T-helper 2 cell treated with Interferon-gamma antibody and Interleukin-4, amounts not matched to agents 5 μg/mL and 100 μg/mL, for 36 hours (primary cell): ENCODE measurements at places on chromosomes 7 and 10.

- peak; percentile 71 for DNase-seq
Observed at GRCh38 chr10:3067118-3067858, at the start of gene PFKP. Gene PFKP (plus strand): TSS chr10:3067548. CDS start chr10:3067596, 48 bp downstream.

DNA sequence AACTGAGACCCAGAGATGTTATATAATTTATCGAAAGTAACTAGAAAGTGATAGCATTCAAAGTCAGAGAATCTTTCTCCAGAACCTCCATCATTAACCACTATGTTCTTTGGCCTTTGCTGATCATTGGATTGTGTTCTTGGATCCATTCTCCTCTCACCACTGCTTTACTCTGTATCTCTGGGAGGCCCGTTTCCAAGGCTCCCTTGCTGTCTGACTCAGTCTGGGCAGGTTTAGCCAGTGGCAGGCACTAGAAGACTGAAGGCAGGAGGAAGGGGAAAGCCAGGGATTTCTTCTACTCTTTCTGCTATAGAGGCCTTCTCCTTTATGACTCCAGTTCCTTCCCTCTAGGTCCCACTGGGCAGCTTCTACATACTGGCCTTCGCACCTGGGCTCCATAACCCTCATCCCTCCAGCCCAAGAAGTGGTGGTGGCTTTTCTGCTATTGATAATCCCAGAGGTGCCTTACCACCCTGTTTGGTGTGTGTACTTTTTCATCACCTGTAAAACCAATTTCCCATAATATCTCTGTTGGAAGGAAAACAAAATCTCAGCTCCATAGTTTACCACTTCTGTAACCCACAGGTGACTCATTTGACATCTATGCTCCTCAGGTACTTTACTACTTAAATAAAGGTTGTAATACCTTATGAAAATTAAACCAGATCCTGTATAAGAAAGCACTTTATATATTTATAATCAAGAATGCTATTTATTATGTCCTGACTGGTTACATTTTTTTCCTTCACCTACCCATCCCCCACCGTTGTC, 36.0 kb downstream of the BCAP29 start:
- no peak for DNase-seq

GRCh38 chr10:56351909-56352630, 9.0 kb downstream of the ZWINT start:
- DNase-seq, result no peak

GRCh38 chr7:47074702-47075153, 507.2 kb downstream of the TNS3 start:
- no peak for DNase-seq

DNA sequence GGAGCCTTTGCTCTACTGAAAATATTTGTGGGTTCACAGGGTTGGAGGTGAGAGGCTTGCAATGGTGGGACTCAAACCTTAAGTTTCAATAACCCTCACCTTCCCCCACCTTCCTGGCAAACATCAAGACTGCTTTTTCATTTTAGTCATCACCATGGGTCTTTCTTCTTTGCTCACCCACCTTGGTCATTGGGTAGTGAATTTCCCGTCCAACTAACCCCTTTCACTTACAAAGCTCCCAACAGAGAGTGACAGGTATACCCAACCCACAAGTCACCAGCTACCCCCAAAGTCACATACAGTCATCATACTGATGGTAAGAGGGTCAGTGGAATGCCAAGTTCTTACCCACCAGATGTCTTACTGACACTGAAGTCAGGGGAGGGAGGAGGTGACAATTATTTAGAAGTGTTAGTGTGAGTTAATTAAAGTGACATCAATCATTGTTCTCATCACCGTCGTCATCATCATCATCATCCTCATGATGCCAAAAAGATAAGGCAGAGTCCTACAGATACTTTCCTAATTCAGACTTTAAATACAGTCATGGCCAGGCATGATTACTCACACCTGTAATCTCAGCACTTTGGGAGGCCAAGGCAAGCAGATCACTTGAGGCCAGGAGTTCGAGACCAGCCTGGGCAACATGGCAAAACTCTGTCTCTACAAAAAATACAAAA, 49.0 kb downstream of the PIK3AP1 start:
- no peak for DNase-seq
